Foreskin keratinocyte (primary cell): ENCODE measurements at places on chromosomes 7 and 10. TPM values are rescaled to one million over a fixed set of nuclear protein-coding genes. Genes with fewer than 3 reads are reported as not detected.

- peak; percentile 95 for DNase-seq
Measured at GRCh38 chr7:111953611-111954010, 252.6 kb downstream of the DOCK4 start.

MSS51 gene
- total RNA-seq: 0.61 and 0.67 TPM in 2 replicates

ZPBP gene
- total RNA-seq: not detected in 2 replicates

CALHM3 gene
- total RNA-seq: not detected in 2 replicates

DNA sequence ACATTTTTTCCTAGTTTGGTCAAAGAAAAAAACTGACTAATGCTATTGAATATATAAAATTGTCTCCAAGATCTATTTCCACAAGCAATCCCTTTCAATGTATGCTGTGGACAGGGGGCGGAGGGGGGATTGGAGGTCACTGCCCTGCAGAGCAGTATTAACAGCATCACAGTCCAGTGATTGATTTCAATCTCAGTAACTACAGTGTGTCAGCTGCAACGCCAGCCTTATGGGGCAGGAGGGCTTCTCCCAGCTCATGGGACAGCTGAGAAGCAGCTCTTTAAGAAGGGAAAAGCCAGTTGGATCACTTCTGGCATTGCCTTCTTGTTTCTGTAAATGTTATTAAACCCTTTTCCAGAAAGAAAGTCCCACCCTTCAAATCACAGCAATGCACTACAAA, 65.0 kb downstream of the RAPGEF5 start:
- no peak for DNase-seq

DNA sequence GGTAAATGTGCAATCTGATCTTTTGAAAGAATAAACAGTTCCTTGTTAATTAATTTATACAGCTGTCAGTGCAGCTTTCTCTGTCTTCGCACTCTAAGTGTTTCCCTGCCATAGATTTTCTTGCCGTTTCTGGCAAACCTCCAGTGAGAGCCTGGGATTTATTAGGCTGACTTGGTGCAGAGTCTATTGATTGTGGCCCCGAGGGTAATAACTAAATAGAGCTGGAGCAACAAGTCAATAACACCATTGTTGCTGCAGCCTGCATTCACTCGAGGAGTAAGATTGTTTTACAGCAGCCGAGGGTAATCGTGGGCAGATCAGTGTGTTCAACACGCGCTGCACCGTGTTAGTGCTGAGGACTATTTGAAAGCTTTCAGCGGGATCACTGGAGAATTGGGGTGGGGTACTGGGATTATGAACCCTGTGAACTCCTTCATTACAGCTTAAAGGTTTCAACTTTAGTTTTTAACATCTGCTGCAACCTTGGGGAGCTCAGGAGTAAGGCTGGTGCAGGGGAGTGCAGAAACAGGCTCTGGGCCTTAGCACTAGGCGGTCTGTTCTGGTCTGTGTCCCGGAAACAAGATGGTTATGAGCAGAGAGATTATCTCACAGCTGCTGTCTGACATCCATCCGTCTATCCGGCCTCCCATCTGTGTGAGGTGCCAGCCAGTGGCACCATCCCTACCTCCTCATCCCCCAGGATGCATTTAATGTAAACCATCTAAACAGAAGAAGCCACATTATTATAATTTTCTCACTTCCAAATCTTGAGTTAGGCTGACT, 174.0 kb upstream of the TCF7L2 start:
- DNase-seq: no peak

DNA sequence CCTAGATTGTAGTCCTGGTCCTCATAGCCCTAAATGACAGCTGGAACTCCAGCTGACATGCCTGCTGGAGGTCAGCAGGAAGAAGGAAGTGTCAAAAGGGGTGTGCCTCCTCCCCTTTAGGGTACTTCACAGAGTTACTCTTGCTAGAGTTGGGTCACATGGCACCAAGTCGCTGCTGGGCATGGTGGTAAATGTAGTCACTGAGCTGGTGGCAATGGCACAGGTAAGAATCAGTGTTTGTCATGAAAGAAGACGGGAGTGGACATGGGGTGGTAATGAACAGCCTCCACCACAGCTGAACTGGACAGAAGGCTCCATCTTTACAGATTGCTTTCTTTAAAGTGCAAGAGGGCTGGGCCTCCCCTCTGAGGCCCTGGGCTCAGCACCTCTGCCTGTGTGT, 122.3 kb downstream of the ACTR3B start:
- no peak for DNase-seq

GRCh38 chr10:132905661-132906060, 36.7 kb downstream of the CFAP46 start:
- no peak for DNase-seq

GRCh38 chr10:85741626-85742300, 624.8 kb downstream of the GRID1 start:
- DNase-seq: no peak

DNA sequence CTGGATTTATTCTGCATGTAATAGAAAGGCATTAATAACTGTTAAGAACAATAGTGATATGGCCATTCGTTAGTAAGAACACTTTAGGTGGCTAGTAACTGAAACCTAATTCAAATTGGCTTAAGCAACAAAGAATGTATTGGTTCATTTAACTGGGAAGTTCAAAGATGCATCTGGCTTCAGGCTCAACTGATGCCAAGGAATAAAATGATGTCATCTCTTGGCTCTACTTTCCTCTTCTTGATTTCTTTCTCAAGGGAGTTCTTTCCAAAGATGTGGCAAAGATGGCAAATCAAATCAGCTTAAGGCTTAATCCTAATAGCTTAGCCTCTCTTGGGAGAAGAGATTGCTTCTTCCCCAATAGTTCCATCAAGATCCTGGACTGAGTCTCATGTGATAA, 51.6 kb downstream of the PIK3CG start:
- DNase-seq: no peak

GRCh38 chr10:101070098-101070497, 8.3 kb downstream of the KAZALD1 start:
- DNase-seq: no peak

DNA sequence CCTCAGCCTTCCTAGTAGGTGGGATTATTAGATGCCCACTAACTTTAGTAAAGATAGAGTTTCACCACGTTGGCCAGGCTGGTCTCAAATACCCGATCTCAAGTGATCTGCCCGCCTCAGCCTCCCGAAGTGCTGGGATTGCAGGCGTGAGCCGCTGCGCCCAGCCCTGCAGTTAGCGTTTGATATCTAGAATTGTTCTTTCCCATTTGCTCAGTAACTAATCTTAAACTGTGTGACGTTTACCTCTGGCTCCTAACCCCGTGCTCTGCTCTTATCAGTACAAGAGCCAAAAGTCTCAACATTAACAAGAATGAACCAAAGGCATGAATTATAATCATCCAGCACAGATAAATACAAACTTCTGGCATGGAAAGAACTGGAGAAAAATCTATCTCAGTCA, 47.4 kb downstream of the IGF2BP3 start:
- DNase-seq: no peak

DNA sequence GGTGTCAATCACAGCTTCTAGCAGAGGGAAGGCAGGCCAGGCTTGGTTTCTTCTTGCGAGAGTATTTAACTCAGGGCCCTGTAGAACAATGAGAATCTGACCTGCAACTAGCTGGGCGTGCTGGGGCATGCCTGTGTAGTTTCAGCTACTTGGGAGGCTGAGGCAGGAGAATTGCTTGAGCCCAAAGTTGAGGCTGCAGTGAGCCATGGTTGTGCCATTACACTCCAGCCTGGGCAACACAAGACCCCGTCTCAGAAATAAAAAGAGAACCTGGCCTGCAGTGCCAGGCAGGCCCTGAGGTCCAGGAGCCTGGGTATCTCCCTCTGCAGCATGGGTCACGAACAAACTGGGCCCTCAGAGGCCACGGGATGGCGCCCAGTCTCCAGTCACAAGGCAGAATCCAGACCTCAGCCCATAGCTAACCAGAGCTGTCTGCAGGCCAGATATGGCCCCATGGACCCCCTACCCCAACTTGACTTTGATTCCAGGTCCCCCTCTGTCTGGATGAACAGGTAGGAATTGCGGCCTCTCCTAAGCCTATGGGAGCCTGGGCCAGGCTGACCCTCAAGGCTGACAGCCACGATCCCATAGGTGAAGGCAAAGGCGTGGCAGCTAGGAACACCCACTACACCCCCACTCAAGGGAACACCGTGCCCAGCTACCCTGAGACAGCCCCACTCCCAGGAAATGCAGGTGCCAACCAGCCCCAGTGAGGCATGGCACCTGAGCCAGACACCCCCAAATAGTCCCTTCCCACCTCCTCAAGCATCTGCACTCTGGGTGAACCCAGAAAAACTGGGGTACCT, 102.7 kb upstream of the TNRC18 start:
- peak; percentile 90 for DNase-seq

- no peak for DNase-seq
Measured at GRCh38 chr7:2037301-2037807, 195.4 kb downstream of the MAD1L1 start.

PNLIPRP3 gene
- total RNA-seq: 13.4 and 23.5 TPM in 2 replicates

- DNase-seq: no peak
Measured at GRCh38 chr7:143516981-143517380, 39.3 kb downstream of the TAS2R41 start.

- DNase-seq: no peak
Measured at GRCh38 chr10:95600158-95600557, 39.0 kb upstream of the SORBS1 start.

GRCh38 chr10:96984541-96985131, 152.5 kb downstream of the LCOR start:
- DNase-seq: no peak

PDZD7 gene
- 0.85 TPM in 2 replicates for total RNA-seq

DNA sequence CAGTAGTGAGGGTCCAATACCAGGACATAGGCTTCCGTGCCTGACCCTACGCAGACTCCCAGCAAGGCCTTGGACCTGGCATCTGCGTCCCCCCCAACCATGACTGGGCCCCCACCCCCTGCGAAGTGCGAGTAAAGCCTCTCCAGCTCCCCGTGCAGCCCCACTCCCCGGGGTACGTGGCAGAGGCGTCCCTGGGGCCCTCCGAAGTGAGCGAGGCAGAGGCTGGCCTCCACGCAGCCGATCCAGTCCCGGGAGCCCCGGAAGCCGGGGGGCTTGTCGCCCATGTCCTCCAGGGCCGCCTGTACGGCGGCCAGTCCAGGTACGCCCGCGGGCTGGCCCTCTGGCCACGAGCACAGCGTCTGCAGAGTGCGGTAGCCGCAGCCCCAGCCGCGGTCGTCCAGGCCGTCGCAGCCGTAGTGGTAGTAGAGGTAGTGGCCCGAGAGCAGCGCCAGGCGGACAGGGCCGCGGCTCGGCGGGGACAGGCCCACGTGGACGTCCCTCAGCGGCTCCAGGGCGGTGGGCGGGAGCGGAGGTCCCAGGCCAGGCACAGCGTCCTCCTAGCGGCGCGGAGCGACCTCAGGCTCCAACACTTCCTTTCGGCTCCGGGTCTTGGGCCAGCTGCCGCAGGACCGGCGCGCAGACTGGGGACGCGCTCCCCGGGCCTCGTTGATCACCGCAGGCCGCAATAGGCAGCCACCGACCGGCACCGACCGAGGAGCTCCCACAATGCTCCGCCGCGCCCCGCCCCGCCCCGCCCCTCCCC, at the start of gene UFSP1:
Gene UFSP1 (minus strand): TSS at position 728 of the 763 bp plus-strand sequence. CDS start 444 bp downstream, at position 284.
- peak; percentile 57 for DNase-seq

- peak; percentile 2 for DNase-seq
Measured at GRCh38 chr7:49718760-49719159, 54.7 kb upstream of the VWC2 start.

PLEKHS1 gene
- total RNA-seq: not detected in 2 replicates

SPRN gene
- not detected in 2 replicates for total RNA-seq

- peak; percentile 97 for DNase-seq
Measured at GRCh38 chr10:97571622-97572021, 957 bp upstream of the ANKRD2 start.

GRCh38 chr7:15407910-15408309, 153.9 kb downstream of the AGMO start:
- no peak for DNase-seq

DNA sequence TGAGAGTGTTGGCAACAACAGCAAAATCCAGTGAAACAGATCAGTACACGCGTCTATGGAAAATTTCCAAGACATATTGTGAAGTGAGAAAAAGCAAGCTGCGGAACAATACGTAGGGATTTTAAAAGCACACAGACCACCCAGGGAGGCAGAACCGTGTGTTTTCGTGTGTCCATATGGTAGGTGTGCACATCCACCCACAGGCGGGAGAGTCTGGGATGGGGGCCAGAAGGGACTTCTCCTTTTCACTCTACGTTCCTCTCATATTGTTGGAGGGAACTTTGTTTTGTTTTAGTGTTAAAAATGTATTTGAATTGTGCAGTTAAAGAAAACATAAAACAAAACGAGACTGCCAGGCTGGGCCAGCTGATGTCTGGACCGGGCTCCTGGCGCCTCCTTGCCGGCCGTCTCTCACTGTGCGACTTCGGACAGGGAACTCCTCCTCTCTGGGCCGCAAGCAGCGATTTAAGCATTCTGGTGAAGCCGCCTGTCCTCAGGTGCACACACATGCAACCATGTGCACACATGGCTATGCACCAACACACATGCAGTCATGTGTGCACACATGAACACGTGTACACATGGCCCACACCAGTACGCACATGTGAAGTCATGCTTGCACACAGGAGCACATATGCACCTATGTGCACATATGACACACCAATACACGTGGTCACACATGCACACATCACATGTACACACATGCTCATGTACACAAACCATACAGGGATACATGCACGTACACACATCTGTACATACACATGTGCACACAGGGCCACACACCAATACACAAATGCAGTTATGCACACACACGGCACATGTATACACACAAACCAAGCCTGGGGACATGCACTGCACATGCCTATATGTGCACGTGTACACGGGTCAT, 141.1 kb downstream of the ELFN1 start:
- no peak for DNase-seq

LRWD1 gene
- total RNA-seq: 23.3 and 25.0 TPM in 2 replicates

BHLHA15 gene
- total RNA-seq: 0.25 and 0.34 TPM in 2 replicates

DNA sequence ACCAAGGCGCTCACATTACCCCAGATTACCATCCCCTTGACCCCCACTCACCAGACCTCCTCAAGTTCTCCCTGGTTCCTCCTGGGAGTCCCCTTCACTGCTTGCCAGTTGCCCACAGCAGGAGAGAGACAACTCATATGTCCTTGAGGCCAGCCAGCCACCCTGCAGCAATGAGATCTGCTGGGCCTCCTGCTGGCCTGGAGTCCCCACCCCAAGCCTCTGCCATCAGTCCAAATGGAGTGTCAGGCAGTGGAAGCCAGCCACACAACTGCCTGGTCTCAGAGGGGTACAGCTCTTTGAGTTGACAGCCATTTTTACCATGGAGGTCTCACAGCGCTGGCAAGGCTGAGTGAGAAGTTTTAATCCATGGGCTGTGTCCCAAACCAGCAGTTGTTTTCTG, 53.0 kb upstream of the EXOC4 start:
- no peak for DNase-seq
